Caco-2 (cell line): ENCODE measurements at places on chromosomes 6 and 20. TPM values are rescaled to one million over a fixed set of nuclear protein-coding genes. Genes with fewer than 3 reads are reported as not detected.

The MAFB gene
- 0.88 and 1.2 TPM in 2 replicates for total RNA-seq

The SAYSD1 gene
- total RNA-seq, result 17.8 and 20.8 TPM in 2 replicates

The GDAP1L1 gene
- total RNA-seq, result 2.5 and 4.2 TPM in 2 replicates

The TSPO2 gene
- total RNA-seq, result 0.49 and 0.61 TPM in 2 replicates

The XRN2 gene
- total RNA-seq, result 79.8 and 86.3 TPM in 2 replicates

The OR2J3 gene
- total RNA-seq, result not detected in 2 replicates

The ENPP1 gene
- 4.6 and 4.8 TPM in 2 replicates for total RNA-seq

The BTBD3 gene
- 39.0 and 44.1 TPM in 2 replicates for total RNA-seq

The BCAS1 gene
- total RNA-seq, result 1.2 and 2.0 TPM in 2 replicates

The SLC44A4 gene
- total RNA-seq, result 0.57 TPM in 1 of 2 replicates, not detected in the other

The CNR1 gene
- total RNA-seq, result not detected in 2 replicates

The TULP4 gene
- total RNA-seq, result 126 and 128 TPM in 2 replicates

The ZNF311 gene
- 1.8 and 2.9 TPM in 2 replicates for total RNA-seq

The ARMC12 gene
- not detected in 2 replicates for total RNA-seq

The ZSCAN12 gene
- total RNA-seq, result 1.5 and 1.6 TPM in 2 replicates

The PTGIS gene
- 1.9 and 2.7 TPM in 2 replicates for total RNA-seq

The EEF1A2 gene
- total RNA-seq, result 25.2 and 32.0 TPM in 2 replicates

The OR2H1 gene
- not detected in 2 replicates for total RNA-seq

The CALHM4 gene
- 1.8 and 3.4 TPM in 2 replicates for total RNA-seq

The OARD1 gene
- 35.5 and 38.0 TPM in 2 replicates for total RNA-seq

The C6orf52 gene
- total RNA-seq, result 3.1 and 4.3 TPM in 2 replicates

The RAET1E gene
- not detected in 2 replicates for total RNA-seq

The OOEP gene
- total RNA-seq, result not detected in 2 replicates

The NSFL1C gene
- 104 and 119 TPM in 2 replicates for total RNA-seq

The SLC35F1 gene
- not detected in 2 replicates for total RNA-seq

The CLPSL2 gene
- 1.3 and 2.0 TPM in 2 replicates for total RNA-seq

The LKAAEAR1 gene
- total RNA-seq, result not detected in 2 replicates

The SNAI1 gene
- total RNA-seq, result 8.9 and 10.9 TPM in 2 replicates

The HLA-DRA gene
- total RNA-seq, result not detected in 2 replicates

The VARS1 gene
- total RNA-seq, result 132 and 135 TPM in 2 replicates

The TRIM10 gene
- total RNA-seq, result 0.95 and 1.4 TPM in 2 replicates
